ENCODE measurements at places on chromosomes 13 and 19.

GRCh38 chr13:110391273-110391672 is 84.2 kb downstream of the COL4A2 start:
- DNase-seq = no peak

- DNase-seq = no peak
Observed at GRCh38 chr19:45283443-45284033, 32.5 kb downstream of the MARK4 start.

DNA sequence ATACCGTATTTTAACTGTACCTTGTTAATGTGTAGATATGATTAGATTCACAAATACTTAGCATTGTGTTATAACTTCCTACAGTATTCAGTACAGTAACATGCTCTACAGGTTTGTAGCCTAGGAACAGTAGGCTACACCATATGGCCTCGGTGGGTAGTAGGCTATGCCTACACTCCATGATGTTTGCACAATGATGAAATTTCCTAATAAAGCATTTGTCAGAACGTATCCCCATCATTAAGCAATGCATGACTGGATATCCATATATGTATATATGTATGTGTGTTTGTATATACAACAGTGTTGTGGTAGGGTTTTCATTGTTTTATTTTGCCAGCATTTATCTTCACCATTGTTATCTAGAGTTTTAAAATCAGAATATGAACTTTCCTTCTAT is 119.4 kb downstream of the SLC7A1 start:
- no peak for DNase-seq

DNA sequence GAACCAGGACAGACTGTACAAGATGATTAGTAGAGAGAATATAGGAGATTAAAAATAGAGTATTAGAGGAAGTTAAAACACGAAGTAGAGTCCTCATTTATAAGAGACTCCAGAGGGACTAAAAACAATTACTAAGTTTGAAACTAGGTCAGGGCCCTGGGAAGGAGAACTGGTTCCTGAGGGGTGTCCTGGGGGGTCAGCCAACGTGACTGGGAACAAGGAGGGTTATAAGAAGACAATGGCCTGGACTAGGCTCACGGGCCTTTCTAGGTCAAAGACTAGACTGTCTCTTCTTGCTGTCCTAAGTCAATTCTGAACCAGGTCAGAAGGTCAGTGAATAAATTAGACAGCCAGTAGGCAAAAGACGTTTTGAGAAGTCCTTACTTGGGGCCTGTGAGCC is 165.3 kb downstream of the IER2 start:
- DNase-seq = no peak

- DNase-seq = no peak
Observed at GRCh38 chr19:35363001-35363590, 4.8 kb downstream of the FFAR3 start.

- no peak for DNase-seq
Observed at GRCh38 chr19:11087870-11088505, 1.3 kb upstream of the LDLR start.

DNA sequence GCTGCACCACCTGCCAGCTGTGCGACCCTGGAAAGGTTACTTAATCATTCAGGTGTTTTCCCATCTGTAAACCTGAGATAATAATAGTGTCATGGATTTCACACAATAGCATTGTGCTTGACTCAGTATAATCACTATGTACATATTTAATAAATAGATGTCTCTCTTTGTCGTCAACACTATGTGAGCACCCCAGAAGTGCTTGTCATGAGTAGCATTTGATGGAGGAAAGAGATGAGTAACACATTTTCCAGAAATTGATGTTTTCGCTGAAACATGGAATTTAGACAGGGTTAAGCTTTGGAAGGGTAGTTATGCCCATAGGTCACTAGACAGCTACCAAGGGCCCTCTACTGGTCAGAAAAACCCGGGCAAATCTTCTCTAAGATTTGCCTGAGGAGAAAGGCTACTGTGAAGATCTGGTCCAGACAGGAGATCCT is 9.5 kb upstream of the MBNL2 start:
- DNase-seq = no peak

- no peak for DNase-seq
Observed at GRCh38 chr19:38842439-38843174, 7.2 kb downstream of the HNRNPL start.

DNA sequence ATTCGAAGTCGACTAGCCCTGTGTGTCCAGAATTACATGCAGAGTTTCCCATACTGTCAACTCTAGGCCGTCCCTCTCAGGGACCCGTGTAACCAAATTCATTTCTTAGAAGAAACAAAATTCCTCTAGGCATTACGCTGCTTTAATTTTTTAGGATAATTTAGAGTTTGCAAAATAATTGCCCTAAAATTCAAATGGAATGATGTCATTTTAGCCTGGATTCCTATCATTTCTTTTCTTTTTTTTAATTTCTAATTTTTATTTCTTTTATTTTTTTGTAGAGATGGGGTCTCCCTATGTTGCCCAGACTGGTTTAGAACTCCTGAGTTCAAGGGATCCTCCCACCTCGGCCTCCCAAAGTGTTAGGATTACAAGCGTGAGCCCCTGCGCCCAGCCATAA is 1.3 kb upstream of the ATP4B start:
- no peak for DNase-seq

GRCh38 chr19:40056505-40056904 is 474 bp upstream of the ZNF780B start:
- no peak for DNase-seq

GRCh38 chr13:98429977-98430736 is 146.8 kb downstream of the STK24 start:
- DNase-seq = no peak

DNA sequence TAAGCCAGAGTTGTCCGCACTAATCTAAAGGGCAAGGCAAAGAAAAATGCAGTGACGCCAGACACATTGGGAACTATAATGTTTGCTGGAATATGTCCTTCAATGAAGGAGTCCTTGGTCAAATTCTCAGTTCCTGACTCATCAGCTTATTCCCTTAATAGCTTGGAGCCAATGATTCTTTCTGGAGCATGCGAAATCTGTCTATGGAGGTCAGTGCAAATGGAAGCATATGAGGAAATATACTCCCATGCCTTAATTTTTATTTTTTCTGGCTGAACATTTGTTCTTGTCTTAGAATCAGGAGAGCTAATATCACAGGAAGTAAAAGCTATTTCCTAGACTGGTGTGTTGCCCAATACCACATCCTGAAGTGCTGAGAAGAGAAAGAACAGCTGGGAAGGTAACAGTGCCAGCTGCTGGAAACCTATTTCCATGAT is 289.8 kb upstream of the SPRY2 start:
- no peak for DNase-seq

DNA sequence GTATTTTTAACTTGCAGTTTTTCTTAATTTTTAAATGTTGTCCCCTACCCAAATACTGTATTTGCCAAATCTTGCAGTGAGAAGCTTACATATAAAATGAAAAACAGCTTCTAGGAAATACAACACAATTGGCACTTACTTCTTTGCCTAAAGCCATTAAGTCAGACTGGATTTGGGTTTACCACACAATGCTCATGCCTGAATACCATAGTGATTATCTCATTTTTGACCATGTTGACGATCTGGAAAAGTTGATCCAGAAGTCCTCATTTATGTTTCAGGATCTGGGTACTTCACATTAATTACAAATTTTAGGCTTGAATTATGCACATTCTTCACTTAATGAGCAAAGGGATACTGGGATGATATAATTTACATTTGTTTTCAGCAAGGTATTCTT is 2.4 kb downstream of the RNF6 start:
- no peak for DNase-seq

GRCh38 chr13:77916488-77916887 is 2.1 kb downstream of the EDNRB start:
- DNase-seq = no peak

DNA sequence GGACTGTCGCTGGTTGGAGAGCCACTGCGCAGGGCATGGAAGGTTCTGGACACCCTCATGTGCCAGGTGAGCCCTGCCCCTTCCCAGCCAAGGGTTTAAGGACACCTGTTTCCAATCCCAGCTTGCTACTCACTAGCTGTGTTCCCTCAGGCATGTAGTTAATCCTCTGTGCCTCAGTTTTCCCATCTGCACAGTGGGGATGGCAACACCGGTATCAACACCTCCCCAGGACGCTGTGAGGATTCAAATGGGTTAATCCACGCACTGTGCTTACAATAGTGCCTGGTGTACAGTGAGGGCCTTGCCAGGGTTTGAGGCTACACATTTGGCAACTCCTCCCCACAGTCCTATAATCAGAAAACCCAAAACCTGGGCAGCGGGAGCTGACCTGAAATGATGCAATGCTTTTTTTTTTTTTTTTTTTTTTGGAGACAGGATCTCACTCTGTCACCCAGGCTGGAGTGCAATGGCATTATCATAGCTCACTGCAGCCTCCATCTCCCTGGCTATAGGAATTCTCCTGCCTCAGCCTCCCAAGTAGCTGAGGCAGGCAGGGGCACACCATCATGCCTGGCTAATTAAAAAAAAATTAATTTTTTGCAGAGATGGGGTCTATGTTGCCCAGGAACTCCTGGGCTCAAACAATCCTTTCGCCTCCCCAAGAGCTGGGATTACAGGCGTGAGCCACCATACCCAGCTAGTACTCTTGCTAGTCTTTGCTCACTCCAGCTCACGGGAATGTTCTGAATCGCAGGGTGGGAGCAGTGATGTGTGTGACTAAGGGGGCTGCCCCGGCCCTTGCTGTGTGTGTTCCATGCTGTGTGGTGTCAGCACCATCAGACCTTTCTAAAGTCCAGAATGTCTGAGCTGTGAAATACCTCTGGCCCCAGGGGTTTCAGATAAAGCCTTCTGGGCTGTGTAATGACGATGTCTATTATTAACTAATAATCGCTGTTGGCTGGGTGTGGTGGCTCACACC is 2.3 kb downstream of the ACP4 start:
- no peak for DNase-seq

DNA sequence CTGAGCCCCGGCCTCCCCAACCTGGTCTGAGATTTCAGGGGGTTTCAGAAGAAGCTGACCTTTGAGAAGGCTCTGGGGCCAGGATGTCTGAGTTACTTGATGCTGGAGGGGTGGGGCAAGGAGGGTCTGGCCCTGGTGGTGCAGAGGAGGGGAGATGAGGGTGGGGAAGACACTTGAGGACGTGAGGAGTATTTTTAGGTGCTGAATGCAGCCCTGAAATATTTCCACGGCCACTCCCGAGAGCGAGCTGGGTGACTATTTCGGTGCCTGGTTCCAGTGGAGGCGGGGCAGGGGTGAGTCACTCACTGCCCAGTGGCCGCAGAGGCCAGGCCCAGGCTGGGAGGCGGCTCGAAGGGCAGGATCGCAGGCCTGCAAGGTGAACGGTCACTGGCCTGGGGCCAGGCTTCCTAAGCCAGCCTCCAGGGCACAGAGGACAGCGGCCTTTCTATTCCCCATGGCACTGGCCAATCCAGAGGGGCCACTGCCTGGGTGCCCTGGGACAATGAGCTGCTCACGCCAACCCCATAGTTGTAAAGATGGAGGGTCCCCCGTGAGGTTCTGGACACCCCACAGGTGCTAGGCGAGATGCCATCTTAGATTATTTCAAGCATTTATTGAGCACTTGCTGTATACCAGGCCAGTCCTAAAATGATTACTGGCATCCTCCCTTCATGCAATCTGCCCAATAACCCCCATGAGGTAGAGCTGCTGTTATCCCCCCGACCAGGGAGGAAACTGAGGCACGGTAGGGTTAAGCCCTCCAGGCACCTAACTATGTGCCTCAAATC is 19.7 kb upstream of the JUND start:
- DNase-seq = no peak

DNA sequence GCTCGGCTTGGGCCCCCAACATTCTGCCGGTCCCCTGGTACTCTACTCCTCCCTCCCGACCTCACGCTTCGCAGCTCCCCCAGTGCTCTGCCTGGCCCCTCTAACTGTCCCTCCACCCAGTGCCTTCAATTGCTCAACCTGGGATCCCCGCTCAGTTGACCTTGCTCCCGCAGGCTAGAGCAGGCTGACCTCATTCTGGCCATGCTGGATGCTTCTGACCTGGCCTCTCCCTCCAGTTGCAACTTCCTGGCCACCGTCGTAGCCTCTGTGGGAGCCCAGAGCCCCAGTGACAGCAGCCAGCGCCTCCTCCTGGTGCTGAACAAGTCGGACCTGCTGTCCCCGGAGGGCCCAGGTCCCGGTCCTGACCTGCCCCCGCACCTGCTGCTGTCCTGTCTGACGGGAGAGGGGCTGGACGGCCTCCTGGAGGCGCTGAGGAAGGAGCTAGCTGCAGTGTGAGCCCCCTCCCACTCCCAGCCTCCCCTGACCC is 3.6 kb downstream of the GTPBP3 start:
- DNase-seq = no peak

DNA sequence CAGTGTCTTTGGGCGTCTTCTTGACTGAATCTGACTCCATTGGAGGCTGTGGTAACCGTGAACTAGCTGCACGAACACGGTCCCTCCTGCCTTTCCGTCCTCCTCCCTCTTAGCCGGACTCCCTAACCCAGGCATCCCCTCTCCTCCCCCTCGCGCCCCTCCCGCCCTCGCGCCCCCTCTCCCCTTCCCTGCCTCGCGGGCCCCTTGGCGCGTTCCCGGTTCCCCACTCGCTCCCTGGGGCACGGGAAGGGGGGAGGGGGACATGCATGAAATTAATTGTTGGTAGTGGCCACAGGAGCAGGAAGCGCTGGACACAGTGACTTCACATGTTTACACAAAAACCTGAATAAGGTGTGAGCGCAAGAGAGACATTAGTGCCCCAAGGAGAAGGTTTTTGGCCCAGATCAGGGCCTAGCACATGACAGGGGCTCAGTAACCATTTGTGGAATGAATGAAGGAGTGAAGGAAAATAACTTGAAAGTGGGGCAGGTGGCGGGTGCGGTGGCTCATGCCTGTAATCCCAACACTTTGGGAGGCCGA is 279 bp downstream of the DMRTC2 start:
- no peak for DNase-seq

DNA sequence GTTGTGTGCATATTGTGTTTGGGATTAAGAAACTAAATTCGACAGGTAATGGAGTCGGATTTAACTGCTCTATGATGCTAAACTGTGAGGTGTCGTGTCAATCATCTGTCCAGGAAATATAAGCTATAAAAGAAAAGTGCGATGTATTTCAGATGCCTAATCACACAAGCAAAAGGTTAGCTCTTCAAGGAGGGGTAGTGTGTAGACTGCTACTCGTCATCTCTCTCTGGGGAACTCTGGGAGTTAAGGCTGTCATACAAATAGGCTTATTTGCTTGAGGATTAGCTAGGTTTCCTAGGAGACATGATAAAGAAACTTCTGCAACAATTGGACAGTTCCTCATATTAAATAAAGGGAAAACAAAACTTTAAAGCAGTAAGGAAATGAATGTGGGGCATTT is 462.1 kb downstream of the OLFM4 start:
- DNase-seq = no peak

DNA sequence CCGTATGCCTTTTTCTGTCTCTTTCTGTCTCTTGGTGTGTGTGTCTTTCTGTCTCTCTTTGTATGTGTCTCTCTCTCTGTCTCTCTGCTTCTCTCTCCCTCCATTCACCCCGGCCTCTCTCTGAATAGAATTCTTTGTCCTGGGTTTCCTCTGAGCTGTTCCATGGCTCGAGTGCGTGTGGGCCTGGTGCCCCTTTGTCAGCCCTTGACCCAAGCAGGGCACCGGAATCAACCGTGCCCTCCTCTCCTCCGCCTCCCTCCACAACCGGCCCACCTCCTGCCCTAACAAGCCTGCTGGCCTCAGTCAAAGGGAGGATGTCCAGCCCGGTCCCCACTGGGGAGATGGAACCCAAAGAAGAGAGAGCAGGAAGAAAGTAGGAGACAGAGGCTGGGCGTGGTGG is 3.2 kb downstream of the AXL start:
- no peak for DNase-seq

All from urinary bladder (tissue), 4 donors.